Endodermal cell (in vitro differentiated cells): ENCODE measurements at places on chromosomes 4 and X.

GRCh38 chrX:38181357-38181756 is 39.3 kb downstream of the SRPX start:
- no peak for DNase-seq

DNA sequence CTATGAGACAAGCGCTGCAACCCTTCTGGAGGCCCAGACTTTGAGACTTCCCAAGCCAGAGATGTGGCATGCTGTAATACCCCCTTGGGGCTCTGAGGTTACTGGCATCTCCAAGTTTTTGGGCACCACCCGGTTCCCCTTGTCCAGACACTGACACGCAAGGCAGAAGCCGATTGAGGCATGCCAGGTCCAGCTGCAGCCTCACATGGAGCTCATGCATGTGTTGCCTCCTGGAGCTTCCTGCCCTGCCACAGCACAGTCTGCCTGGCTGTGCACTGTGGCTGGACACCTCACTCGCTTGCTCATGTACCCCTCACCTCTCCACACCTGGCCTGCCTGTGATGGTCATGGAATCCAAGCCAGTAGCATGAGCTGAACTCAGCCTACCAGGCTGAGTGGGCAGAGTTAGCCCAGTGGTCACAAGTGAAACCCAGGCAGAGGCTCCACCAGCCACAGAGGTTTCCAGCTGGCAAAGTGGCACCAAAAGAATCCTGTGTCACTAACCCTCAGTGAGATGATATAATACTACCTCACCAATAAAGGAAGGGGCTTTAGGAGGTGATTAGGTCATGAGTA is 789.2 kb upstream of the INTU start:
- no peak for DNase-seq

DNA sequence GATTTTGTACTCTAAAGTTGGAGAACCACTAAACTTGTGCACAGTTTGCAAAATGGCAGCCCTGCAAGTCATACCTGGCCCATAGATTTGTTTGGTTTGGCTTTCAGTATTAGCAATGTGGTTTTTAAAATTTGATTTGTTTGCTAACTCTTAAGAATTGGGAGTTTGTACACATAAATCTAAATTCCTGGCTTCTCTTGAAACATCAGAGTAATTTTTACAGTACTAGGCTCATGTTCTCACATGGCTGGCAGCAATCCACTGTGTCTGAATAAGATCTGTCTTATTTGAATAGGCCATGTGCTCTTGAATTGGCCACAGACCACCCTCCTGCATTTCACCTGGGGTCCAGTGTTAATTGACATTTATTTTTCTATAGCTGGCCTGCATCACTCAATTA is 21.3 kb downstream of the DIAPH2 start:
- DNase-seq: no peak

- peak; percentile 51 for DNase-seq
Observed at GRCh38 chr4:181693517-181693916, 549.7 kb upstream of the TENM3 start.

DNA sequence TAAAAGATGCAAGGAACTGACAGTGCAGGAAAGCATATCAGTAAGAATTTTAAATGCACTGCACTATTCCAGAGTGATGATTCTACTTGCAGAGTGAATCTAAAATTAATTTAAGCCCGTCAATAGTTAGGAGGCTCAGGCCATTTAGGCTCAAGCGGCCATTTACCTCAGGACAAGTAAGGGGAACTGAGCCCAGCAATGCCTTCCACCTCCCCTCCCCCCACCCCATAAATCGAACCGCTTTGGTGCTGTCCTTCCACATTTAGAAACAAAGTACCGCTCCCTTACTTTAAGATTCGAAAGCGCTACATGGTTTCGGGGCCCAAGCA is 665 bp downstream of the RBM41 start:
- no peak for DNase-seq

DNA sequence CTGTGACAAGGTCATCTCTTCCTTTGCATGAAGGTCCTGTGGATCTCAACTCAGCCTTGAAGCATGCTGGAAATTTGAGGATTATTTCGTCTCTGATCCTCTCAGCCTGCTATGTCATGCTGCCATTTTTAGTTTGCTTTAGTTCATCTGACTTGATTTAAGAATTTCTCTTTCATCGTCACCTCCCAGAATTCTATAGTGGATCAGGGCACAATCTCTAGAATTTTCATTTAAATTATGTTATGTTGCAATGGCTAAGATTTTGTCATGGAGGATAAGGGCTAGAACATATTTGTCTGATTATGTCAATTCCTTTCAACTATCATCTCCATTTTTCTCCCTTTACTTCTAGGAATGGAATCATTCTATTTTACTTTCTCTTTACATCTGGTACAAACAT is 98.8 kb downstream of the PCDH10 start:
- no peak for DNase-seq

DNA sequence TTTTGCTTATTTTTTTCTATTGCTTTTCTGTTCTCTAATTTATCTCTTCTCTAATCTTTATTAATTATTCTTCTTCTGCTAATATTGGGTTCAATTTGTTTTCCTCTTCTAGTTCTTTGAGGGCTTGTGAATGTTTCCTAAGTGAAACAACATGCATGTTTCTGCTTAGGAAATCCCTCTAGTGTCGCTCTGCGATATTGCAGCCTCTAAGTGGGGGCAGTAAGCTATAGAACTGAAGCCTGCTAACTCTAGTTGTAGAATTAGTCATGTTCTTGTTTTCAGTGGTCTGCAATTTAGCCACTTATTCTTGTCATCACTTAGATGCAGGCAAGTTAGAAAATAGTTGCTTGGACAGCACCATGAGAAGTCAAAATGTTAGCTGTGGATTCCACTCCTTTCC is 222.6 kb downstream of the SPIN4 start:
- peak; percentile 62 for DNase-seq

DNA sequence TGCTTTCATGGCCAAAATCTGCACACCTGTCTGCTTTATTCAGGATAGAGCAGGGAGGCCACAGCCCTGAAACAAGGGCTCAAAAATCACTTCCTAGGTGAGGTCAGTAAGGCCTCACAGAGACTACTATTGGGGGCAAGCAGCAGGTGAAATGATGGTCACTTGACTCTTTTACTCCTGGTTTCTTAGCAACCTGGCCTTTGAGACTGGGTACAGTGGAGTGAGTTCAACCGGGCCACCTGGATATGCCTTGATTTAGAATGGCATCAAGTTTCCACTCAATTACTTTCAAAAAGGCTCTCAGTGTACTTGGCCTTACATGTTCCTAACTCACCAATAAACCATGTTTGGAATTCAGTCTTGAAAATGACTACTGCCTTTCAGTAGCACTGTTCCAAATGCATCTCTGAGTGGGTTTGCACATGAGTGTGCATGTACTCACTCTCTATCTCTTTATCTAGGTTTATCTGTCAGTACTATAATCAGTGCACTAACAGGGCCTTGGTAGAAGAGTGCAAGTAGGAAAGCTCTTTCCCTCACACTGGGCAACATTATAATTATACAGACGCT is 388.2 kb downstream of the OPHN1 start:
- no peak for DNase-seq

- peak; percentile 72 for DNase-seq
Observed at GRCh38 chrX:7170898-7171297, 22.9 kb upstream of the PUDP start.

DNA sequence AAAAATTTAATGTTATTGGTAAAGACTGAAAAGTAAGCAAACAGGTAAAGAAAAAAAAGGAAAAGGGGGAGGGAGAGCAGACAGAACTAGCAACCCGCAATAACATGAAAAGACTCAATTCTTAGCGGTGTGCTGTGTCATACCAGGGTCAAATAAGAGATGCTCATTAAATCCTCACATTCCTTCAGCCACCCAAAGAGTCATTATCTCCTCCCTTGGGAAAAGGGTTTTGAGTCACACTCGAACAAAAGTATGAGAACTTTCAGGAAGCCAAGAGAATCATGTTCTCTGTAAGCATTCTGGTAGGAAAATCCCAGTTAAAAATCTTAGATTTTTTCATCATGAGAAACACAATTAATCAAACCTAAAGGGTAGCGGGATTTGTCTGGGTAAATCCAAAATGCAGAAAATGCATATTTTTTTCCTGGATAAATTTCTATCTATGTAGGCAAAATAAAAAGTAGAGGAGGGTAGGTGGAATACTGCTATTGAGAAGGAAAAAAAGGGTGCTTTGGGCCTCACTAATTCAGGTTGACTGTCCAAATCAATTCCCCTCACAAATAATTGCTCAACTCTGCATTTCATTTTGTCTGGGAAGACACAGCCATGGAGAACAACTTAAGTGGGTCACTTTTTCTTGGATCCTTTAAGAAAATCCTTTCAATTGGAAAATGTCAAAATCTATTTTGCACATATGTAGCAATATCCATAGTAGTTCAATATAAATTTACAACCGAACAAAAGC is 23.2 kb downstream of the TNIP3 start:
- DNase-seq: no peak

DNA sequence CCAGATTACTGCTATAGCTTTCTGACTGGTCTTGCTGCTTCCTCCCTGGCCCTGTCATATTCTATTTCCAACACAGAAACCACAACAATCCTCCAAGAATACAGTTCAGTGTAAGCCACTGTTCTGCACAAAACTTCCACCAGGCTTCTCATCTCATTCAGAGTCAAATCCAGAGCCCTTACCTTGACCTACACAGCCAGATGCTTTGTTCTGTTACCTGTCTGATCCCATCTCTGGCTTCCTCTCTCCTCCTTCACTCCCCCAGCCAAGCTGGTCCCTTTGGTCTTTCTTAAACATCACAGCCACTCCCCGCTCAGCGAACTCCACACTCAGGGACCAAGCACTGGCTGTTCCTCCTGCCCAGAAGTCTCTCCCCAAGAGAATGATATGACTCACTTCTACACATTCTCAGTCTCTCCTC is 84.8 kb upstream of the BMP2K start:
- no peak for DNase-seq

DNA sequence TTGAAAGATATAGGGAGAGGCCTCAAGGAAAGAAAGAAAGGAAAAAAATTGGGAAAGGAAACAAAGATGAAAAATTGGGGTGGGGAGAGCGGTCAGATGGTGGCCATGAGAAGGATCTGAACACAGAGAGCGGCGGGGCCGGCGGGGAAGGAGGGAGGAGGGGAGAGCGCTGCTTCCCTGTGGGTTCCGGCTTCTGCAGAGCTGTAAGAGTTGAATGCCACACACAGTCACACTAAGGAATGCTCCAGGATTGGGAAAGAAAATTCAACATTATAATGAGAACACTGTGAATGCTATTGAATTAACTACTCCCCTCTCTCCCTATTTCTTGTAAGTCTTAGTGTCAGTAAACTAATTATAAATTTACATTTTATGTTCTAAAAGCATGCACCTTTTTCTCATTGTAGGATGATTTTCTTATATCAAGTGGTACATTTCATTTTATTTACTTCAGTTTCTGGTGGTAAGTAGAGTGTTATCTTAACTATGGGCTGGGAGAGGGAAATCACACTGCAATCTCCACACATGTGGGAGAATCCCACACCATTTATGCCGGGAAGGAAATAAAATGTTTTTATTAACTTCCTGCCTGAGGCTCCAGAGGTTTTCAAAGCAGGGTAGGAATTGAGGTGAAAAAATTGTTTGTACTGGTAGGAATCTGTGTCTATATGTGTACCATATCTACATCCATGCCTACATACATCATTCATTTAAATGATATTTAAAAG is 904 bp downstream of the F11 start:
- peak; percentile 76 for DNase-seq

- DNase-seq: no peak
Observed at GRCh38 chr4:186445040-186445439, 110.3 kb downstream of the MTNR1A start.

GRCh38 chrX:124651031-124651430 is 304.7 kb downstream of the SH2D1A start:
- no peak for DNase-seq

DNA sequence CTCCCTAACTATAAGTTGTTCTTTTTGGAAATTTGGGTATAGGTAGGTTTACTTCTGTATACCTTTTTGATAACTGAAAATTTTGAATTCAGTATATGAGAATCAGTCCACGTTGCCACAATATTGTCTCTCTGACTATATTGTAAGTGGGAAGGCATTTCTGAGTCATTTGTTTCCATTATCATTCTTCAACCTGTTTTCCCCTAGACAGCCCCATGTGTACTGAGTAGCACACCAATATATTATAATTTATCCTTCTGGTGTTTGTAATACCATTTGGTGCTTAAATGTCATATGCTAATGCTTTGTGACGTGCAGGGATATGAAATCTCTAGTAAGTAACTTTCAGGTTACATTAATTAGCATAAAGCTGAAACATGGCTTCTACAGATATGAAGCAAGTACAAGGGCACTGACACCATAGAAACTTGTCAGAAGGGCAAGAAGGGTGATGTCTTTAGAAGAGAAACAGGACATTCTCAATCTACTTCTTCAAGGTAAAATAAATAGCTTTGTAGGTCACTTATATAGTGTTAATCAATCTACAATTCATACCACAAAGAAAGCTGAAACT is 27.7 kb downstream of the PAK3 start:
- no peak for DNase-seq

DNA sequence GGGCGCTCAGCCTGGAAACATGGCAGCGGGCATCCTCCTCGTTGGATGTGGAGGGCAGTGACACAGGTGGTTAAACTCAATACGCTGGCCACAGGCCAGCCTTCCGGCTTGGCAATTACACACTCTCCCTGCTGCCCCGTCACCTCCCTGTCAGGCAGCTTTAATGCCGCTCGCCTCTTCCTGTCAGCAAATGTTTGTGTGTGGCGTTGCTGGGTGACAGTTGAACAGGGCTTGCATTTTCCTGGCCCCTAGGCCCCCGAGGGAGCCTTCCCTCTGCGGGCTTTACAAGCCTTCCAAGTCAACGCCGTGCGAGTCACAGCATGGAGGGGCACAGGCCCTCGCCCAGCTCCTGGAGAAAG is 620.0 kb downstream of the BCOR start:
- no peak for DNase-seq

- DNase-seq: no peak
Observed at GRCh38 chr4:90181644-90182043, 54.5 kb downstream of the CCSER1 start.

DNA sequence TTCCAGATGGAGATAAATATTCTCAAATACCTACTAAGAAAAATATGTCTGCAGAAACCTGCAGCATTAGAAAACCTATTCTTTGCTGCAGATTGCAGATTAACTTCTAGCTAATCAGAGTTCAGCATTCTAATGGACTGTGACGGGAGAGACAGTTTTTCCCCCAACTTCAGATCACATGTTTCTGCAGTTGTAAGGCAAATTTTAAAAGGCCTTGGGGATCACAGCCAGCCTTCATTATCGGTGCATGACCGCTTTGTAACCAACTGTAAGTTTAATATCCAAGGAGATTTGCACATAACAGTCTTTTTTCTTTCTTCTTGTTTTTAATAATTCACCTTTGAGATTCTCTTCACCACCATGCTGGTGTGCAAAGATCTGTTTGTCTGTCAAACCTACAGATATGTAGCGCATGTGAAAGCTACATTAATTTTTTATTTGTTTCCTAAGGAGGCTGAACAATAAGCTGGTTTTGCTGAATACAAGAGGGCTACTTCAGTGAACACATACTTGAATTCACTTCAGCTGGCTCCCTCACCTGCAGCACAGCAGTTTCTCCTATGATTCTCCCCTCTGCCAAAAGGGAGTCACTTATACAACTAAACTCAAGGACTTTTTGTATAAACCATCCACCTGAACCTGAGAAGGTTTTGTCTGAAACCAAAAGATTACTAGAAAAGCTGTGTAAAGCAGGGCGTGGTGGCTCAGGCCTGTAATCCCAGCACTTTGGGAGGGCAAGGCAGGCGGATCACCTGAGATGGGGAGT is 488.5 kb downstream of the RPA4 start:
- no peak for DNase-seq
